Stimulated activated naive B cell treated with anti-CD40 and anti-IgM and Interleukin-4, amounts not matched to agents 10 μg/mL and 1 μg/mL and 100 μg/mL, for 72 hours (primary cell): ENCODE measurements at places on chromosomes 2 and 18.
A peak's percentile ranks its signal among the peaks of the same experiment; 100 is the strongest.

DNA sequence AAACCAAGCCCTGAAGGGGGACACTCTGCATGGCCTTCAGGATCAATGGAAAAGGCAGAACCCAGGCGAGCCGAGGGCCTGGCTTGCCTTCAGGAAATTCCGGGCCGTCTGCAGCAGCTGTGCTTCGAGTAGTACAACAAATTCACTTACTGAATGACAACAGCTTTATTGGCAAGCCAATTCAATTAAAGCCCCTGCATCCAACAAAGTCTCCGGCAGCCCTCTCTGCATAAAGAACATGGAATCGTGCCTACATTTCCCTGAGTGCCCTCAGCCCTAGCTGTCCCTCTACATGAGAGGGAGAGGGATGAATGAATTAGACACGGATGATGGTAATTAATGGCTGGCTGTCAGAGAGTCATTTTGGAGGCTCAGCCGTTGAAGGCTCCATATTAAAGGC lies 189.0 kb downstream of the BCL11A start:
- H3K4me3 ChIP-seq, result peak overlapping the region; percentile 42
- no peaks in the 10 kb centered on the region for H3K27me3 ChIP-seq
- peaks cover 100% of the 10 kb centered on the region for H3K4me1 ChIP-seq
- no peak for DNase-seq

GRCh38 chr18:69774831-69775230 lies 172.8 kb downstream of the CD226 start:
- no peaks in the 10 kb centered on the region for H3K27me3 ChIP-seq
- no peaks in the 10 kb centered on the region for H3K36me3 ChIP-seq
- no peaks in the 10 kb centered on the region for H3K4me1 ChIP-seq
- DNase-seq, result no peak

DNA sequence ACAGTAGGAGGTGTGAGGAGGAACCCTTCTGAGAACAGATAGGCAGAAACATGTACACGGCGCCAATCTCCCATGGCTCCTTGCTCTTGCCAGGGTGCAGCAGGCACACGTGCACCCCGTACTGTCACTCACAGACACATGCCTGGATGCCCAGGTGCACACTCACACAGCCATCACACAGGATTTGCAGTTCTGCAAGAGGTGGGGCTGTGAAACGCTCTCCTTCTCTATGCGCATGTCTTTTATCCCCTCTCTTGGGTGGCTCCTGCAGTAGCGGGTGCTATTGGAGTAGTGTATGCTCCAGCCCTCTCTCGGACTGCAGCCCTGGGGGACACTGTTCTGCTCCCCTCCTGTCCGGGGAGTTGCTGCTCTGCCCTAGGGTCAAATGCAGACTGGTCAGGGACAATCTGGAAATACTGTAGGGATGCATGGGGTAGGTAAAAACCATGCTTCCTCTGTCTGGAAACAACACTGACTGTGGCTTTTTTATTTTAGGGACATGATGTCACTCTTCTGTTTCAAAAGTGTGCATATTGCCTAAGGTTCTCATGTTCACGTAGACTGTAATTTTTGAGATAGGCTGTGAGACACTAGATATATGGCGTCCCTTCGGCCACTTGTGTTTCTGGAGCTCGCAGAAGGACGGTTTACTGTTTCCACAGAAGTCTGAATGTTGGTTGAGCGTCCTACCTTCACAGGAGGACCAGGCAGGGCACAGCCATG lies 118.5 kb downstream of the PRKCE start:
- no peak overlapping the region for H3K27ac ChIP-seq
- no peak for DNase-seq
- no peaks in the 10 kb centered on the region for H3K27me3 ChIP-seq
- peaks cover 87% of the 10 kb centered on the region for H3K4me1 ChIP-seq

GRCh38 chr2:3076848-3077642 lies 300.6 kb downstream of the EIPR1 start:
- no peak overlapping the region for H3K4me3 ChIP-seq
- no peak overlapping the region for H3K27ac ChIP-seq
- H3K27me3 ChIP-seq, result peaks cover 17% of the 10 kb centered on the region
- no peaks in the 10 kb centered on the region for H3K4me1 ChIP-seq
- no peak for DNase-seq
- no peaks in the 10 kb centered on the region for H3K36me3 ChIP-seq

GRCh38 chr18:74438091-74438490 lies 19.0 kb downstream of the DIPK1C start:
- no peak overlapping the region for H3K27ac ChIP-seq
- no peaks in the 10 kb centered on the region for H3K27me3 ChIP-seq
- no peaks in the 10 kb centered on the region for H3K36me3 ChIP-seq
- no peaks in the 10 kb centered on the region for H3K4me1 ChIP-seq
